ENCODE measurements at places on chromosomes 12 and 14. TPM values are rescaled to one million over a fixed set of nuclear protein-coding genes. Genes with fewer than 3 reads are reported as not detected.

DNA sequence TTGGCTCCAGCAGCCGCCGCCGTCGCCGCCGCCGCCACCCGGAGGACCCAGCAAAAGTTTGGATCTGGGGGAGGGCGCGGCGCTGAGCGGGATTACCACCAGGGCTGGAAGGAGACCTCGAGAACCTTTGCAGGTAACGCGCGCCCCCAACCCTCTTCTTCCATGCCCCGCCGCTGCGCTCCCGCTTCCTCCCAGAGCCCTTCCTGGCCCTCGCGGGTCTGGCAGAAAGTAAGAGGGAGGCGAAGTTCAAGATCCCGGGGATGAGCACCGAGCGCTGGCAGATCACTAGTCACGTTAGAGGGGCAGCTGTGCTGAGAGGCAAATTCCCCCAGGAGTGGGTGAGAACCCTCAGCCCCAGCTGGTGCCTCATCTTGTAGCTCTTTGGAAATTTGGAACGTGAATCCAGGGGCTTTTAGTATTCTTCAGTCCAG, 3.9 kb downstream of the FLRT2 start:
- no peak for DNase-seq

DNA sequence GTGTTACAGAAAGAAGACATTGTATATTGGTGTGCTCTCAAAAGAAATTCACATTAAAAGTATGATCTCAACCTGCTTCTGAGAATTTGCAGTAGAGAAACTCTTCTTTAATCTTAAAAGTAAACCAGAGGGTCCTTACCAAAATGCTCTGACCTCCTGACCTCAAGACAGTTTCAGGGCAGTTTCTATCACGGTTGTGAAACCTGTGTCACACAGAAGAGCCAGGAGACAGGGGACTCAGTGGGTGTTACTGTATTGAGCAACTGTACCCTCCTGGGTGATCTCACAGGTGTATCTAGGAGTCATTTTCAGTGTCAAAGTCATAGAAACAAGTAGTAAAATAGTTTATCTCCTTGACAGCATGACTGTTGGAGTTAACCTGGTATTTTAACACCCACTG, 178.0 kb downstream of the GRIP1 start:
- DNase-seq: no peak

DNA sequence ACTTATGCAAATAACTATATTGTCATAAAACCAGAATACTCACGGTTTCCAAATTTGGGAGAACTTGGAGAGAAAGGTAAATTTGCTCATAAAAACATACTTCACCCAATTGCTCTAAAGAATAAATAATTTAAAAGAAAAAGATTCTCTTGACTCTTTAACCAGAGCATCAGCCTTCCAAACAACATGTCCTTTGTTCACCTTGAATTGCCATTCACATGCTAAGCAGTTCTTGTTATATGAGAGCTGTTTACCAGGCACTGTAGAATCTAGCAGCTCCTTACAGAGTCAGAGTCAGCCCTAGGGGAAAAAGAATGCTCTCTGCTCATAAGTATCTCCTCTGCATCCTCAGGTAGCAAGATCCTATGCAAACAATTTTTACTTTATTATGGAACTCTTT, 10.2 kb downstream of the SLCO1A2 start:
- DNase-seq: no peak

- no peak for DNase-seq
Observed at GRCh38 chr14:33728010-33728498, 222.8 kb downstream of the EGLN3 start.

CPNE6 gene
- total RNA-seq: not detected

FAM222A gene
- 0.78 TPM for total RNA-seq

C14orf93 gene
- 12.8 TPM for total RNA-seq

- peak; percentile 54 for DNase-seq
Observed at GRCh38 chr14:36520601-36521525, 831 bp upstream of the NKX2-1 start.

DNA sequence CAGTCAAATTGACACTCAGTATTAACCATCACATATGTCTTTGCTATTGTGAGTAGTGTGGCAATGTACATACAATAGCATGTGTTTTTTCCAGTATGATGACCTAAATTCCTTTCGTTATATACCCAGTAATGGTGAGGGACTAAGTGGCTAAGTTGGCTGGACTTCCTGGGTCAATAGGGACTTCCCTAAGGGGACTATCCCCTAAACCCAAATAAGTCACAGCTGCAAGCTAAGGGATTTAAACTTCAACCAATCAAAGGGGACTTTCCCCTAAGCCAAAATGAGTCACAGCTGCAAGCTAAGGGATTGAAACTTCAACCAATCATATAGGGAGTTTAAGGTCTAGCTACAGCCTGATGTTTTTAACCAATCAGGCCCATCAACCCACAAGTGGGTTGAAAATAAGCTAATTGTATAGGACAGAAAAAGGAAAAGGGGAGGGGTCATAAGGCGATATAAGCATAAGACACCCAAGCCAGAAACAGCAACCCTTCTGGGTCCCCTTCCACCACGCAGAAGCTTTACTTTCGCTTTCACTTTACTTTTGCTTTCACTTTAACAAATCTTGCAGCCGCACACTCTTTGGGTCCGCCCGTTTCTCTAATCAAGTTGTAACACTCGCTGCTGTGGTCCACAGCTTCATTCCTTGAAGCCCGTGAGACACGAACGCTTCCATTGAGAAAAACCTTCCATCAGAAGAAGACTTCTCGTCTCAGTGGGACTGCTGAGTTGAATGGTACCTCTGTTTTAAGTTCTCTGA, 404.4 kb downstream of the FLRT2 start:
- DNase-seq: peak; percentile 58

GRCh38 chr14:66369157-66369697, 116.9 kb upstream of the CCDC196 start:
- DNase-seq: no peak

EFS gene
- 0.05 TPM for total RNA-seq

IAPP gene
- not detected for total RNA-seq
